ENCODE measurements at places on chromosomes 16 and 17. TPM values are rescaled to one million over a fixed set of nuclear protein-coding genes. Genes with fewer than 3 reads are reported as not detected.

The SCGB1C2 gene
- not detected for total RNA-seq

The CLEC19A gene
- total RNA-seq = not detected

The ABCA10 gene
- 0.90 TPM for total RNA-seq

The RNF43 gene
- 4.7 TPM for total RNA-seq

The HOXB7 gene
- 44.0 TPM for total RNA-seq

The KCNJ18 gene
- not detected for total RNA-seq

The ARHGDIG gene
- total RNA-seq = 2.4 TPM

The KCTD19 gene
- total RNA-seq = 0.62 TPM

The ZG16B gene
- total RNA-seq = 9.1 TPM

The PRR35 gene
- 2.2 TPM for total RNA-seq

The WNT9B gene
- total RNA-seq = not detected

All from Panc1 (cell line).